ENCODE measurements at places on chromosomes 2 and 18.

DNA sequence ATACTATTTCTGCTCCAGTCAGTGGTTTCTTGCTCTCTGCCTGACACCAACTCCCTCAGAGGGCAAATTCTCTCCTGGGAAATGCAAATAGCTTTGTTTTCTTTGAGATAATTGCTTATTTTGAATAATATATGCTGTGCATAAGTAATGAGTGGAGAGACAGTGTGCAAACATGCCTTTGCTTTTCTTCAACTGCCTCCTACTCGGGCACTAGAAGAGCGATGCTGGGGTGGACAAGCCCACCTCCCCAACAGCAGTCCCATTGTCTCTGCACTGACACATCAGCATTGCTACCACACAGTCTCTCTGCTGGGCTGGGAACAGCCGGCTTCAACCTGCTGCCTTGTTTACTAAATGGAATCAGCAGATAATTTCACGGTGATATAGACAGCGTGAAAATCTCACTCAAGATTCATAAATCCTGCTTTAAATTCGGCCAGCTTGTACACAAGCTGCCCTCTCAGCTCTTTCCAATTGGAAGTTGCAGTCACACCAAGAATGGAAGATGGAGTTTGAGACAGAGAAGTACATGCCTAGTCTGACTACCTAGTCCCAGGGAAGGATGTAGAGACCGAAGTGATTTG is 694.5 kb downstream of the TDRD15 start:
- DNase-seq = no peak

DNA sequence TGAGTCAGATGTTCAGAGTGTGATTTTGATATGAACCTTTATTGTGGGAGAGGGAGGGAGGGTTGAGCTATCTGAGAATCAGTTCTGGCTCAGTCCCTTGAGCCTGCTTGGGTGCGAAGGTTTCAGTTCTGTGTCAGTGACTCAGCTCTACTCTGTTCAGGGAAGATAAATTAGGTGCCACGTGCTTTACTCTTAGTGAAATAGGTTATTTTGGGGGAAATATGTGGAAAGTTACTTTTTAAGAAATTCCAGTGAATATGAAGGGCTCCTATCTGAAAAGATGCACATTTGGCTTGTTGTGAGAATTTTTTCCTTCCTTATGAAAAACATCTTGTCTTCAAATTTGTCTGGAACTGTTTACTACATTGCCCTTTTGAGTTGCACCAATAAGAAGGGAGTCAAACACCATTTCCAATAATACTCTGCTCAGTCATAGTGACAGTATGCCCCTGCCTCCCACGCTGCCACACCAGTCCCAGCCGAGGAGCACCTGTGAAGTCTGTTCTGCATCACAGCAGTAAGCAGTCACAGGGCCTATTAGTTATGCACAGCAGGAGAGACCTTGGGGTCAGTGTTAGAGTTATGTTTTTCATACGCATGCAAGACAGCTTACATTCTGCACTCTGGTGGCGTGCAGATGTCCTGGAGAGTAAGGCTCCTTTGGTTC is 32.8 kb upstream of the DNAH7 start:
- no peak for DNase-seq

- no peak for DNase-seq
These were observed 1132.1 kb downstream of the RPIA start for GRCh38 chr2:89823556-89823955.

DNA sequence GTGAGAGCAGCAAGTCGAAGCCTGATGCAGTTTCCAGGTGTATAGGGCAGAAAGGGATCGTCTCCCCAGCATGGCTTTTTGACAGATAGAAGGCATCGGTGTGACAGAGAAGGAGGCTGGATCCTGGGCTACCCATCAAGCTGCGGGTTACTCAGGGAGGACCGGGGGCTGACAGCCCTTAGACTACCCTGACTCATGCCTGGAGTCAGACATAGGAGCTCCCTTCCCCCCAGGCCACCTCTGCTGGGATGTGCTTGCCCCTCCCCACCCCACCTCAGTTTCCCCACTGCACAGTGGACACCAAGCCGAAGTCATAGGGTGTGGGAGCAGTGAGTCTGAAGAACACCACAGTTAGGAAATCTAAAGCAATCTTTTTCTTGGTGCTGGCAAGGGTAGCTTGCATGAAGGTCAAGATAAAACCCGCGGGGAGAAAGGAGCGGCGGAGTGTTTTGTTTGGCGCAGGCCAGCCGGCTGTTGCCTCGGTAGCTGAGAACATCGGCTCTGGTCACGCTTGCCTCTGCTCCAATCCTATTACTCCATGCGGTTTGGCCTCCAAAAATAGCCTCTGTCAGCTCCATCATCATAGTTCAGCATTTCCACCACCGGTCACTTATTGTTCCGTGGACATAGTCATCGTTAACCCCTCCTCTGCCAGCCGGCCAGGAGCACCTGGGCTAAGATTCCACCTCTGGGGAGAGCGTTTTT is 169.2 kb upstream of the GLI2 start:
- DNase-seq = no peak

DNA sequence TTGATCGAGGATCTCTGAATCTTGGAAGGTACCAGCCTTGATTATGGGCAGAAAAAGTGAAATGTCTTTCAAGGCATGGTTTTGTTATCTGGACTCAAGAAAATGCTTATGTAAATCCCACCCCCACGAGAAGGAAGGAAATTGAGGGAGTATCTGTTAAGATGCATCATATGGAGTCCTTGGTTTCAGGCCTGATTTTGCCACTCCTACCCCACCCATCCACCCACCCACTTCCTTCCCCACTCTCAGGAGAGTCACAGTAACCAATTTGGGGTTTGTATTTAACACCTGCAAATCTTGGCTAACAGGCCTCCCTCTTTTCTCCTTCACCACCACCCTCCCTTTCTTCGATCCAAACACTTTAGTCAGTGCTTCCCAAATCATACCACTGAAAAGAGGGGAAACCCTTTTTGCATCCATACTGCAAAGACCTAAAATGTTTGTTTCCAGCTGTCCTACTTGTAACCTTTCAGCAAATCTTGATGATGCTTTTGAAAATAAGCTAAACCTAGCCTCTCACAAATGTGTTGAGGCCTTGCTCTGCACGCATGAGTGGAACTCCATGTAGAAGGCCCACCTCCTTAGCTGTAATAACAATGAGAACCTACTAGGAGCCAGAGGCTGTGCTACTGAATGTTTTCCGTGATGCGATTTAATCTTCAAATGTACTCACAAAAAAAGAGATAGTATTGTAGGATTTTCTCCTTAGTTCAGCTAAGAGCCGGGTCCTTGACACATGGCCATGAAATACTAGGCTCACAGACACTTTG is 34.8 kb downstream of the POU3F3 start:
- no peak for DNase-seq

DNA sequence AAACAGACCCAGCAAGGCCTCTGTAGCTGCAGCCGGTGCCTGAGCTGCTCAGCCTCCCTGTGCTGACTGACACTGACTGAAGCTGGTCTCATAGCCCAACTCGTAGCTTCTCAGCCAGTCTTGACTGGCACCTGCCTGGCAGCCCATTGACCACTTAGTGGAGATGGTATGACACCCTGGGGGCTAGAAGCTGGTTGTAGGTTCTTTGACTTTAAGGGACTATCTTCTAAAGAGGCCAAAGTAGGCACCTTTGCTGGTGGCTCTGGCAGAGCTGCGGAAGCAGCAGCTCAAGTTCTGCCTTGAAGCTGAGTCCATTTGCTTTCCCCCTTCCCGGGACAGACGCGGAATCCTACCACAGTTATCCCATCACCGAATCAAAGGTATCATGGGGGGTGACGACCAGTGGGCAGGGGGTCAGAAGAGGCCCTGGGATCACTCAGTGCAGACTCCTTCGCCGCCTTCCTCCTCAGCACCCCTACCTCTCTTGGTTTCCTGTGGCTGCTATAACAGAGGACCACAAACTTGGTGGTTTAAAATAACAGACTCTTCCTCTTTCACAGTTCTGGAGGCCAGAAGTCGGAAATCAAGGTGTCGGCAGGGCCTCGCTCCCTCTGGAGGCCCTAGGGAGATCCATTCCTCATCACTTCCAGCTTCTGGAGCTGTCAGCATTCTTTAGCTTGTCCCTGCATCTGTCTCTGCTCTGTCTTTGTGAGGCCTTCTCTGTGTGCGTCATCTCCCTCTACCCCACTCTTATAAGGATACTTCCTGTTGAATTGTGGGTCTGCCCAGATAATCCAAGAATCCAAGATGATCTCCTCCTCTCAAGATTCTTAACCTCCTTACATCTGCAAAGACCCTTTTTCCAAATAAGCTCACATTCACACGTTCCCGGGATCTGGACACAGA is 13.7 kb upstream of the FOSL2 start:
- no peak for DNase-seq

GRCh38 chr2:46431481-46432235 is 47.7 kb upstream of the TMEM247 start:
- no peak for DNase-seq

- no peak for DNase-seq
These were observed 29.6 kb upstream of the LPIN1 start for GRCh38 chr2:11716689-11717321.

GRCh38 chr18:23270986-23271680 is 135.8 kb downstream of the CABLES1 start:
- no peak for DNase-seq

GRCh38 chr2:201551901-201552300 is 91.4 kb downstream of the TMEM237 start:
- DNase-seq = no peak

DNA sequence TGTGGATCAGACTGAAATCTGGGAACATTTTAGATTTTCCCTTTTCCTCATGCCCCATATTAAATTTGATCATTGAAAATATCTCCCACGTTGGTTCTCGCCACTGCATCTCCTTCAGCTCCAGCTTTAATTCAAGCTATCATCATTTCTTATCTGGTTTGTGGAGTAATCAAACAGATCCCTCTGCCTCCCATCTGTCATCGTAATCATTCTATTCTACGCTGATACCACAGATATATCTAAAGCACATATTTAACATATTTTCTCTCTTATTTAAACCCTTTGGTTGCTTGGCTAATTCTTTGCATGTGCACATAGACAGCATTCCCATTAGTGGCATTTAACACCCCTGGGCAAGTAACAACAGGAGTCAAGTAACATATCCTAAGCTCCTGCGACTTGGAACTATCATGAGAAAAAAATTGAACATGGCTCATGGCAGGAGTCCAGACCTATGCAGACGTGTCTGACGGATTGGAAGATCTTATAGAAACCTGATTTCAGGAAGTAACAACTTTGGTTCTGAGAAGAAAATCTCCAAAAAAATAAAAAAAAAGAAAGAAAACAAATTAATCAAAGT is 158.8 kb upstream of the KYNU start:
- no peak for DNase-seq

GRCh38 chr2:127642706-127643438 is 3.1 kb upstream of the GPR17 start:
- DNase-seq = no peak

DNA sequence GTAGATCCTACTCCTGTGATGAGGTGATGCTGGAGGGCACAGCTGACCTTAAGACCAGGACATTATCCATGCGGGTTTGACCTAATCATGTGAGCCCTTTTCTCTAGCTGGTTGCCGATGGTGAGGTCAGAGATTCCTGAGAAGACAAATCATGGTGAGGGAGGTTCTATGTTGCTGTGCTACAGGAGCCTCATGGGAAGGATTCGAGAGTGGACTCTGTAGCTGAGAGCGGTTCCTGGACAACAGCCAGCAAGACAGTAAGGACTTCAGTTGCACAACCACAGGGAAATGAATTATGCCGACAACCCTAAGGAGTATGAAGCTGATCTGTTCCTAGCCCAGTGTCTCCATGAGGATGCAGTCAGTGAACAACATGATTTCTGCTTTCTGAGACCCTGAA is 80.4 kb downstream of the EPB41L3 start:
- no peak for DNase-seq

DNA sequence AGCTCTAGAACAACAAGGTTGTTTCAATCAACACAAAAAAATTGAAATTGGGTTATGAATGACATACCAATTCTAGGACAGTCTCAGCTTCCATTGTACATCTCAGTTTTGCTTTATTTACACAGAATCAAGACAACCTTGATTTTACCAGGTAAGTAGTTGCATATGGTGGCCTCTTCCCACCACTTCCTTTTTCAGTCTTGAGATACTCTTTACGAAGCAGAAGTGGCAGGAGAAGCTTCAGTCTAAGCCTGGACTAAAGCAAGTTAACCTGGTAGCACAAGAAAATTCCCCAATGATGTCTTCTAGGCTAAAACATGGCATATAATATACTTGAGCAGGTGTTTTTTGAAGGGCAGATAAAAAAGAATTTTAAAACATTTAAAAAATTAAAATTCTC is 10.7 kb upstream of the FAM136A start:
- no peak for DNase-seq

GRCh38 chr2:208204166-208204565 is 14.3 kb upstream of the C2orf80 start:
- no peak for DNase-seq

- peak; percentile 17 for DNase-seq
These were observed 228.7 kb downstream of the HAUS1 start for GRCh38 chr18:46332921-46333341.

DNA sequence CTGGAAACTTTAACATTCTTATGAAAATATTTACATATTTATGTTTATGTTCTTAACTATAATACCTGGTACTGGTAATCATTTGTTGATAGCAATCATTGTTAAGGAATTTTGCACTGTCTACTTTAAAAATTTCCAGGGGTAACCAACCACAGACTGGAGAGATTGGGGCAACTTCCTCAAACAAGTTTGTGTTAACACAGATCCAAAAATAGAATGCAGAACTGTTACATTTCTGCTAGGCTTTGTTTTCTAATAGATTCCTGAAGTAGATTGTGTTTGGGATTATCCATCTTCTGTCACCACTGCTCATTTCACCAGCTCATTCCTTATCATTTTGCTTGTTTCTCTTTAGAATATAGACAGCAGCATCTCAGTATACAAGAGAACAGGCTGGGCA is 23.7 kb downstream of the RNF125 start:
- no peak for DNase-seq

GRCh38 chr18:29979881-29980280 is 1062.7 kb downstream of the DSC3 start:
- DNase-seq = no peak

GRCh38 chr18:68679528-68679927 is 35.4 kb downstream of the TMX3 start:
- DNase-seq = no peak

- DNase-seq = no peak
These were observed 57.0 kb upstream of the HPCAL1 start for GRCh38 chr2:10245661-10246060.

- no peak for DNase-seq
These were observed 38.7 kb downstream of the ZC3H8 start for GRCh38 chr2:112216167-112216566.

- no peak for DNase-seq
These were observed 248.7 kb upstream of the MYT1L start for GRCh38 chr2:2579814-2580213.

GRCh38 chr18:43587538-43588153 is 310.4 kb upstream of the SYT4 start:
- no peak for DNase-seq

GRCh38 chr2:96554293-96555145 is 18.0 kb downstream of the ARID5A start:
- DNase-seq = peak; percentile 81

DNA sequence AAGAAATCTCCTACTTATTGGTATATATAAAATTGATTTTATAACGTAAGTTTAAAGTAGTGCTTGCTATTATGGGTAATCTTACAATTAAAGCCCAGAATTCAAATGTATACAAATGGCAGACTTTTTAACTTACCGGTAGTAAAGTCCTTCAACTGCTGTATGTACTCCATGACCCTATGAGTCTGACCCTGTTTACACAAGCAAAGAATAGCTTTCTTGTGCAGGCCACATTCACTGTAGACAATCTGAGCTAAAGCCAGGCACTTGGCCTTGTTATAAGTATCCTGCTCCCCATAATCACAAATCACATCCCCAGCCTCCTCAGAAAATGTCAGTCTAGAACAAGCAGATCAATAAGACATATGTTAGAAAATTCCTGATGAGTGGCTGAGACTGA is 51.7 kb downstream of the CLHC1 start:
- DNase-seq = no peak

Data from CD8-positive, alpha-beta memory T cell (primary cell).